HepG2 (cell line): ENCODE measurements at places on chromosomes 3 and 15. TPM values are rescaled to one million over a fixed set of nuclear protein-coding genes. Genes with fewer than 3 reads are reported as not detected.

Gene IL20RB
- 0.22 and 0.34 TPM in 2 replicates for total RNA-seq

Gene OCA2
- total RNA-seq: 0.02 TPM in 1 of 2 replicates, not detected in the other

- DNase-seq: peak; percentile 30
Observed at GRCh38 chr15:32844118-32844711, 126.4 kb downstream of the GREM1 start.

DNA sequence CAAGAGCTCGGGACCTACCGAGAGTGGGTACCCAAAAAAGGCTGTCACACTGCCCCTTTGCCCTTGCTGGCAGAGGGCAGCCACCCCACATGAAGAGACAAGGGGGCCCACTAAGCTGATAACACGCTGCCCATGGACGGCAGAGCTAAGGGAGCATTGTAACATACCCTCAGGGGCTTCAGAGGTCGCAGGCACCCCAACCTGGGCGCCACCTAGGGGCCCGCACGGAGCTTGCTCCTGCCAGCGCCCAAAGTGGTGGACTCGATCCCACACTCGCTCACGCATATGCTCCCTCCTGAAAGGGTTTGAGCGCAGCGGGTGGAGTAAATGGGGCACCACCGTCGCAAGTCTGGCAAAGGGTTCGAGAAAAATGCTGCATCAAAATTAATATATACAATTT is 975.4 kb downstream of the ZPLD1 start:
- DNase-seq: no peak

DNA sequence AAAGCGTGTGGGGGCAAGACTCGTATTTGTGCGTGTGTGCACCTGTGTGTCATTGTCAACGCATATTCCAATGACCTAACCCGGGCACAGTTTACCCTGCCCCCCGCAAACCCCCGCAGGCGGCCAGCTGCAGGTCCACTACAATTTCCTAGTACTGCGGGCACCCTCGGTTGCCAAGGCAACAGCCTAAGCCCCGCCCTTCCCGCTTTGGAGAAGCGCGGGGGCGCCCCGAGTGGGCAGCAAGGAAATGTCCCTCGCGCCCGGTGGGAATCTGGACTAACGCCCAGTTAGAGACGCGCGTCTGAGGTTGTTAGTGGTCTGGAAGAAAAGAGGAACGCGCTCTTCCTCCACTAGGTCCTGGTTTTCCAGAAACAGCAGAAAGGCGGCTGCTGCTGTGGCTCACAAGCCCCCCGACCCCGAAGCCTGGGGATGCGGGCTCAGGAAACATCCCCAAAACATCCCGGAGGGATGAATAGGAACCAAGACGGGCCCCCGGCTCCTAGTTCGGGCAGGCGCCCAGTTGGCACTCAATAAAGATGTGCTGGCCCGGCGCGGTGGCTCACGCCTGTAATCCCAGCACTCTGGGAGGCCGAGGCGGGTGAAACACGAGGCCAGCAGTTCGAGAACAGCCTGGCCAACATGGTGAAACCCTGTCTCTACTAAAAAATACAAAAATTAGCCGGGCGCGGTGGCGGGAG is 1.1 kb downstream of the ABHD14A start:
- DNase-seq: peak; percentile 50
